ENCODE measurements at places on chromosomes 7 and 10.

GRCh38 chr7:75631711-75632110, 107.0 kb downstream of the HIP1 start:
- DNase-seq: no peak

DNA sequence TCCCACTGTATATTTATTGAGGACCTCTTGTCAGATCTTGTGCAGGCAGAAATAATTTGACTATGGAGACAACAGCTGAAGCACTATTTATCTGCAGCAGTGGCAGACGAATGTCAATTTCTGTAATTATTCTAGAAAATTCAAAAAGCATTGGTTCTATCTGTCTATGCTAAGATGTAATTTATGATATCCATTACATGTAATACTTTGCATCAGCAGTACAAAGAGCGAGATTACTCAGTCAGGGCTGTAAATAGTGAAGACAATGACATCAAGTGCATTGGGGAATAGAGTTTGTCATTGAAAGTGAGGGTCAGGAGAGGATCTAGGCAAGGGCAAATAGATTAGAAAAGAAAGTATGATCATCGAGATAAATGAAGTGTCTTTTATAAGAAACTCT, 508.2 kb downstream of the ZWINT start:
- DNase-seq: no peak

DNA sequence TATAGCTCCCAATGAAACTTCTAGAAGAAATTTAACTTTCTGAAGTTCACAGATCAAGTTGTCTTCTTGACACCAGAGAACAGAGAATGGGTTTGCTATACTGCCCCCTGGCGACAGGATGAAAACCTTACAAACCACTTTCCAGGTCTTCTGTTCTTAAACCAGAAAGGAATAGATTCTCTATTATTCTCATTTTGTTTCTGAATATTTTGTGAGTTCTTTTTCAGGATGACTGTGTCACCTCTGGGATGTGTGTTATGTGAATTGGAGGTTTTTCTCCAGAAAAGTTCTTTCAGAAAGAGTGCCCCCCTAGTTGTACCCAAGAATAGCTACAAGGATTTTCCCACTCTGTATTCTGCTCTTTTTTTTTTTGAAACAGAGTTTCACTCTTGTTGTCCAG, 6.3 kb downstream of the IFT22 start:
- DNase-seq: peak; percentile 61

- no peak for DNase-seq
These were observed 15.9 kb downstream of the GBF1 start for GRCh38 chr10:102261196-102261595.

GRCh38 chr10:5971315-5971832, 6.0 kb downstream of the IL15RA start:
- peak; percentile 44 for DNase-seq

DNA sequence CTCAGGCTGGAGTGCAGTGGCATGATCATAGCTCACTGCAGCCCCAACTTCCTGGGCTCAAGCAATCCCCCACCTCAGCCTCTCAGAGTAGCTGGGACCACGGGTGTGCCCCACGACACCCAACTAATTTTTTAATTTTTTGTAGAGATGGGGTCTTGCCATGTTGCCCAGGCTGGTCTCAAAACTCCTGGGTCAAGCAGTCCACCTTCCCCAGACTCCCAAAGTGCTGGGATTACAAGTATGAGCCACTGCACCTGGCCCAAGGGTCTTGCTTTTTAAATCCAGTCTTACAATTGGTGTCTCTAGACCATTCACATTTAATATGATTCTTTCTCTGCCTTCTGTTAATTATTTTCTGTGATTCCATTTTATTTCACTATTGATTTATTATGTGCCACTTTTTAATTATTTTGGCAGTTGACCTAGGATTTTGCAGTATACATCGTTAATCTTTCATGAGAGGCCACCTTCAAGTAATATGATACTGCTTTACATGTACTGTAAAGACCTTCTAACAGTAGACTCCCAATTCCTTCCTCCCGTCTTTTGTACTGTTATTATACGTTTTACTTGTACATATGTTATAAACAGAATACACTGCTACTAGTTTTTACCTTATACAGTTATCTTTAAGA, 18.7 kb downstream of the MMP21 start:
- no peak for DNase-seq

DNA sequence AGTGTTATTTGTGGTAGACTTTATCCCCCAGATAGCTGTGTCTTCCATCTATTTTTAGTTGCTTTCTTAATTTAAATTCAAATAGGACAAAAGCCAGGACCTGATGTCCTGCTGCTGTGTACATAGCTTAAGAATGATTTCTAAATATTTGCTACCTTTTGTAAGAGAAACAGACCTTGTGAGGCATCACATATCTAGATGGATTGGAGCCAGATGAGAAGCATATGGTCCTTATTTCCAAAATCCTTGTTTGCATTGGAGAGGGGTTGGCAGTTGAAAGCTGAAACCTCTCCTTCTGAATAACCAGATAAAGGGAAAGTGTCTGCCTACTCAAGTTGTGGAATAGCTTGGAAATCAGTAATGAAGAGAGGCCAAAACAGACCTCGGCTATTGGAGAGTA, 50.7 kb upstream of the AMPH start:
- DNase-seq: no peak

- no peak for DNase-seq
These were observed 657.0 kb downstream of the DNAJB9 start for GRCh38 chr7:109226699-109227098.

DNA sequence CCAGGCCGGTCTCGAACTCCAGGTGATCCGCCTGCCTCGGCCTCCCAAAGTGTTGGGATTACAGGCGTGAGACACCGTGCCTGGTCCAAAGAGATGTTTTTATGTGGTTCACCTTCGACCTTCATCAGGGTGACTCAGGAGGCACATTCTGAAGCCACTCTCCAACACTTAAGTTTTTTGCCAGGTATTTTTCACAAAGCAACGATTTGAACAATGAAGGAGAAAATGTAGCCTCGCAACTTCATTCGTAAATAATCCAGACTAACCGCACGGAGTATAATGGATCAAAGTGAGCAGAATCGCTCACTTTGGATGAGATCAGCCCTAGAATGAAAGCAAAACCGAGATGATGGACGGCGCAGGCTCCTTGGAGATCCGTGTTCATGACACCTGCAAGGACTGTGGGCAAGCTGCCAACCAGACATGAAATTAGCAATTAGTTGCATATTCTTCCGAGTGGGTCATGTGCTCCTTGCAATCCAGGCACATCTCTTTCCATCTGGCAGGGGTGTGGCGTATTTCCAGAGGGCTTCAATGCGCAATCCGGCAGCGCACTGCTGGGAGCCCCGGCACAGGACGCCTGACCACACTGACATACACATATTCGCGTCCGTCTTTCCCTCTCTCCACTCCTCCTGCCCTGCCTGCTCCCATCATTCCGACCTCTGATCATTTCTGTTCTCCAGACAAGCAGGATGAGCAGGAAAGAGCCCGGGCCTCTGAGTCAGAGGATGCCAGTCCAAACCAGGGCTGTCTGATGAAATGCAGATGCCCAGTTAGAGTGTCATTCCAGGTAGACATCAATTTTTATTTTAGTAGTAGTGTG, 148.4 kb downstream of the KLF6 start:
- DNase-seq: no peak

DNA sequence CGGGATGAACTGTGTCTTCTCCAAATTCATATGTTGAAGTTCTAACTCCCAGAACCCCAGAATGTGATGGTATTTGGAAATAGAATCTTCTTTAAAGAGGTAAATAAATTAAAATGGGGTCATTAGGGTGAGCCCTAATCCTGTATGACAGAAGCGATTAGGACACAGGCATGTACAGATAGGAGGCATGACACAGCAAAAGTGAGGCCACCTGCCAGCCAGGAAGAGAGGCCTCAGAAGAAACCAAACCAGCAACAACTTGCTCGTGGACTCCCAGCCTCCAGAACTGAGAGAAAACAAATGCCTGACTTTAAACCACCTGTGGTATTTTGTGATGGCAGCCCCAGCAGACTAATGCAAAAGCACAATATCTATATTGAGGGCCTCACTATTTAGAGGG, 214.3 kb downstream of the NEBL start:
- DNase-seq: no peak

DNA sequence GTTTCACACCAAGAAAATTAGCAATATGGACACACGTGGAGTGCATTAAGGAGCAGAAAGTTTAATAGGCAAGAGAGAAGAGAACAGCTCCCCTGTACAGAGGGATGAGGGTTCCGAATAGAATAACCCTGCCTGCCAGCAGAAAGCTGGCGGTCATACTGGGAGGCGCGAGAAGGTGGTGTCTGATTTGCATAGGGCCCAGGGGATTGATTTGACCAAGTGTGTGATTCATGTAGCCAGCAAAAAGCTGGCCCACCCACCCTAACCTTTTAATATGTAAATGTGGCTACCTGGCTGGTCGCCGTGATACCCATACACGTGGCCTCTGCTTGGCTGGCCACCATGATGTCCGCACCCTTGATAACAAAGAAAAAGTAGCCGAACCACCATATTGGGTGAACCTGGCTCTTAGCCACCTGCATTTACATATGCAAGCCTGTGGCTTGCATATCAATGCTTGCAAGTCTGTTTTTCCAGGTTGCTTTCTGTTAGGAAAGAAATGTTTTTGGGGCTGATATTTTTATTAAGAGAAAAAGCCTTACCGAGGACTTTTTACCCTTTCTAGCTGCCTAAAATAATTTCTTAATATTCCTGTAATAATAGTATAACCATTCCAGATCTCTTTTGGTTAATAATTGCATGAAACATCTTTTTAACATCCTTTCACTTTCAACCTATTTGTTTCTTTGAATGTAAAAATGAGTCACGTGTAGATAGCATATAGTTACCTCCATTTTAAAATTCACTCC, 20.5 kb upstream of the VWDE start:
- no peak for DNase-seq

DNA sequence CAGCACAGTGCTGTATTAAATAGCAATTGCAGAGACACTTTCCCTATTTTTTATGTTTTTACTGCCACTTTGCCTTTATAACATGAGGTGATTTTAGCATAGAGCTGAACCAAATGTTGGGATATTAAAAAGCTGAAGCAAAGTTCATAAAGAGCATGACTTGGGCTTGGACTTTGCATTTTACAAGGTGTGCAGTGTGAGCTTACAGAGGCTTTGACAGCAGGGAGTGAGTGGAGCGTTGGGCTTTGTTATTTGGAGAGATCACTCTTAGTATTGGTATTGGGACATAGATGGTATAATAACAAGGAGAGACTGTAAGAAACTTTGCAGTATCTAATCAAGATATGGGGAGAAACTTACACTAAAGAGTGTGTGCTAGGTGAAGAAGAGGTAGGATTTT, 449.1 kb downstream of the AUTS2 start:
- no peak for DNase-seq

DNA sequence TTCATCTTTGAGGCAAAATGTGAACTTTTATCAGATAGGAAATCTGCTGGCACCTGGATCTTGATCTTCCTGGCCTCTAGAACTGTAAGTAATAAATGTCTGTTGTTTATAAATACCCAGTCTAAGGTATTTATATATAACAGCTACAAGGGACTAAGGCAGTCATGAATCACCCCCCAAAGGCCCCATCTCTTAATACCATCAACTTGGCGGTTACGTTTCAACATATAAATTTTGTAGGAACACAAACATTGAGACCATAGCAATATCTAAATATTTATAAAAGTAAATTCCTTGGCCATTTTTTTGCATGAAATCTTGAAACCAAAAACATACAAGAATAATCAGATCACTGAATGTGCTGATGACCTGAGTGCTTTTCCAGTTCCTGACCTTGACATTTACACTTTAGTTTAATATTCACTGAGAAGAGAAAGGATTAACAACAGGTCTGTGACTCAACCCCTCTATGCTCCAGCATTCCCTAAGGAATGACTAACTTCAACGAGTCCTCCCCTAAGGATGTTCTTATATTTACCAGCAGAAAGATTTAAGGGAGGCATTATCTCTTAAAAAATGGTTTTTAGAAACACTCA, 1438.5 kb upstream of the CELF2 start:
- no peak for DNase-seq

DNA sequence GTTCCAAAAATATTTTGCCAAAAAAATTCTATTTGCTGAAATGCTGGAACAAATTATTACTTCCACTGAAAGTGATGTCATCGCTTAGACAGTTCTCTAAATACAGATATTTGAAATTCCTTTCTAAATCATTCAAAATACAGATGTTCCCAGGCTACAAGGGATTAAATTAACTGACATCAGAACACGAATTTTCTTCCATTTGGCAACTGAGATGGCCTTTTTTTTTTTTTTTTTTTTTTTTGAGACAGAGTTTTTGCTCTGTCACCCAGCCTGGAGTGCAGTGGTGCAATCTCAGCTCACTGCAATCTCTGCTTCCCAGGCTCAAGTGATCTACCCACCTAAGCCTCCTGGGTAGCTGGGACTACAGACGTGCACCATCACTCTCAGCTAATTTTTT, 57.0 kb downstream of the P4HA1 start:
- DNase-seq: no peak

GRCh38 chr7:96233084-96233483, 88.8 kb downstream of the SLC25A13 start:
- DNase-seq: no peak

DNA sequence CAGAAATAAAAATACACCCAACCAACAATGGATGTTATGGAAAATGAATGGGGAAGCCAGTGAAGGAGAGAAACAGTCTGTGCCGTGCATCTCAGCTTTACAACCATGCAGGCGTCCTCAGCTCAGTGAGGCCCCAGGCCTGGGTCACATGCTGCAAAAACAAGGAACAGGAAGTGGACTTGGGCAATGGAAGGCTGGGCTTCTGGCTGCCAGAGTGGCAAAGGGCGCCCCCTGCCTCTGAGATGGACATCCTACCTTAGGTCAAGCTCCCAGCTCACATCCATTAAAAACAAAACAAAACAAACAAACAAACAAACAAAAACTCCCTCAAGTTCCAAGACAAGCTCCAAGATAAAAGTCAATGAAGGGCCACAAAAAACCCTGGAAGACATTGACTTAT, 54.7 kb upstream of the AFAP1L2 start:
- DNase-seq: peak; percentile 48

DNA sequence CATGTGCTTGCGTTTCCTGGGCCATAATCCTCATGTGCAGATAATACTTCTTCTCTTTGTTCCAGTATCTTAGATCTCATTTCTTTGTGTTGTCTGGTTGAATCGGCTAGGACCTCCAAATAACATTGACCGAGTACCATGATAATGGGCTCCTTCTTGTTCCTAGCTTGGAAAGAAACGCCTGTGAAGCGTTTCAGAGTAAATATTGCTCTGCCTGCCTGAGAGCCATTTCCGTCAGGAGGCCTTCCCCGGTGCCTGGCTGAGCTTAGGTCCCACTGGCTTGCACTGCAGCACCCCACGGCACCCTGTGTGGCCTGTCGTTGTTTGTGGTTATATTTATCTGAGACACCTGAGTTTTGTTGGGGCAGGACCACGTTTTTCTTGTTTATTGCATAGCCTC, 17.7 kb downstream of the FOXK1 start:
- no peak for DNase-seq

- no peak for DNase-seq
These were observed 113.3 kb downstream of the DOCK4 start for GRCh38 chr7:112092709-112093395.

- DNase-seq: no peak
These were observed 17.1 kb downstream of the IKZF1 start for GRCh38 chr7:50321487-50322067.

GRCh38 chr10:110530131-110530831, 32.6 kb downstream of the DUSP5 start:
- DNase-seq: no peak

GRCh38 chr7:3374239-3374638, 73.2 kb downstream of the SDK1 start:
- DNase-seq: no peak

All from GM10248 (cell line).